ENCODE measurements at places on chromosomes 11 and 22.

GRCh38 chr11:68818181-68818580, 23.5 kb downstream of the CPT1A start:
- DNase-seq = no peak

- DNase-seq = no peak
These were observed 14.1 kb downstream of the CAPRIN1 start for GRCh38 chr11:34065505-34066203.

DNA sequence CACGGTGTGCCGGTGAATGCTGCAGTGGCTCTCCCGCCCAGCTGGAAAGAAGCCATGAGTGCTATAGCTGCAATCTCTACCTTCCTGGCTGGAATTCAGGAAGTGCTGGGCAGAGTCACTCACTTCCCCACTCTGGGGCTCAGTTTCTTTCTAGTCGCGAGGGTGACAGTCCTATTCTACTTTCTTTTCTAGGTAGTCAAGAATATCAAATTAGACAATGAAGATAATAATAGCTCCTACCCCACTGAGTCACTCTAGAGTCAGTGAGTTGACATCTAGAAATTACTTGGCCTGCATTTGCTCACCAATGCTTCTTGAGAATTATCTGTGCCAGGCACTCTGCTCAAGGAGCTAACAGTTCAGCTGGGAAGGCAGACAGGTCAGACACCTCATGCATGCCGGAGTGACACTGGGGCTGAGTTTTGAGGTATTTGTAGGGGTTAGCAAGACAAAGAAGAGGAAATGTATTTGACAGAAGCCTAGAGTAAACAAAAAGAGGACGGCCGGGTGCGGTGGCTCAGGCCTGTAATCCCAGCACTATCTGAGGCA, 3.2 kb downstream of the CENPM start:
- no peak for DNase-seq

DNA sequence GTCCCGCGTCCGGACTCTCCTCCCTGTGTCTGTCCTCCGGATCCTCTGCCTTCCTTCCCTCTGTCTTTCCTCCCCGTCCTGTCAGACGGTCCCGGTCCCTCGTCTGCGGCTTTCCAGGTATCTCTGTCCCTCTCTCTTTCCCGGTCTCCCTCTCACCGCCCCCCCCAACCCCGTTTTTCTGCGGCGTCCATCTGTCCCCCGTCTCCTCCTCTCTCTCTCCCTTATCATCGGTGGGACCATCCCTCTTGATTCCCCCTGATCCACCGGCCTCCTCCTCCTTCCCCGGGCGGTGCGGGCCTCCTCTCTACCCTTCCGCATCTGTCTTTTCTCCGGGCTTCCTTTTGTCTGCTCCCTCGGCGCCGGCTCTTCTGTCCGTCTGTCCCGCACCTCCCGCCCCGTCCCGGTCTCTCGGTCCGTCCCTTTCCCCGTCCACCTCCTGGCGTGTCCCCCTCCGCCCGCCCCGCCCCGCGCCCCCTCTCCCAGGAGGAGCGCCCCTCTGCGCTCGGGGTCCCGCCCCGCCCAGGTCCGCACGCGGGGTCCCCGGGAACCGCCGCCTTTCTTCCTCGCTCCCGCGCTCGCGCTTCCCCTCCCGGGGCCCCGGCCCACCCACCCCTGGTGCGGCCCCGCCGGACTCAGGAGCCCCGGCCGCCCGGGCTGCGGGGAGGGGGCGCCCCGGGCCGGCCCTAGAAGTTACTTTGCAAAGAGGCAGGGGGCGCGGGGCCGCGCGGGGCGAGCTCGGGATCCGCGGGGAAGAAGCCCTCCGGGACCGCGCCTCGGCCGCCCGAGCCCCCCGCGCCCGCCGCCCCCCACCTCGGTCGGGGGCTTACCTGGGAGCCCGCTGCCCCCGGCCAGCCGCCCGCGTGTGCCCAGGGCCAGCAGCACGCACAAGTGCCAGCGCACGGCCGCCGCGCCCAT, 568 bp downstream of the SCUBE1 start:
- DNase-seq = no peak

DNA sequence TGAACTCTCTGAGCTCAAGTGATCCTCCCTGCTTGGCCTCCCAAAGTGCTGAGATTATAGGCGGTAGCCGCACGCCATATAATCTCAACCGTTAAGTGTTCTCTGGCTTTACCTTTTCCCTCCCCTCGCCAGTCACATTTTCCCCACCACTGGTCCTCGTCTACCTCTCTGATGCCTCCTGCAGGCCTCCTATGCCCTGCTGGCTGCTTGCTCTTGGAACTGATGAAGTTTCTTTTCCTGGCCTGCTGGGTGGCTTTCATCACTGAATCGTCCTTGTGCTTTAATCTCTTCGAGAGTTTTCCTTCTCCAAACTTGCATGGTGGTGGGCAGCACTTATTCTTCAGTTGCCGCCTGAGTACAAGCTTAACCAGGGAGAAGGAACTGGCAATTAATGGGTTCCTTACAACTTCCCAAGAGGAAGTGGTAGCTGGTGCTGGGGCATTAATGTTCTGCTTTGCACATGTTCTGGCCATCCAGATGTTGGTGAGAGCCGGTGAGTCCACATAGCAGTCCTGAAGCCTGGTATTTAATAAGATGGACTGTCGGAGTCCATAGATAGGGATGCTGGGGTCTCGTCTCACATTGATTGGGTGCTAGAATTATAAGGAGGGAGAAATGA, 1.3 kb downstream of the C22orf31 start:
- DNase-seq = no peak

GRCh38 chr11:2446590-2447252, 1.9 kb downstream of the KCNQ1 start:
- no peak for DNase-seq

GRCh38 chr11:86237267-86237804, 7.2 kb upstream of the EED start:
- no peak for DNase-seq

GRCh38 chr11:115739146-115739545, 234.9 kb upstream of the CADM1 start:
- DNase-seq = no peak

DNA sequence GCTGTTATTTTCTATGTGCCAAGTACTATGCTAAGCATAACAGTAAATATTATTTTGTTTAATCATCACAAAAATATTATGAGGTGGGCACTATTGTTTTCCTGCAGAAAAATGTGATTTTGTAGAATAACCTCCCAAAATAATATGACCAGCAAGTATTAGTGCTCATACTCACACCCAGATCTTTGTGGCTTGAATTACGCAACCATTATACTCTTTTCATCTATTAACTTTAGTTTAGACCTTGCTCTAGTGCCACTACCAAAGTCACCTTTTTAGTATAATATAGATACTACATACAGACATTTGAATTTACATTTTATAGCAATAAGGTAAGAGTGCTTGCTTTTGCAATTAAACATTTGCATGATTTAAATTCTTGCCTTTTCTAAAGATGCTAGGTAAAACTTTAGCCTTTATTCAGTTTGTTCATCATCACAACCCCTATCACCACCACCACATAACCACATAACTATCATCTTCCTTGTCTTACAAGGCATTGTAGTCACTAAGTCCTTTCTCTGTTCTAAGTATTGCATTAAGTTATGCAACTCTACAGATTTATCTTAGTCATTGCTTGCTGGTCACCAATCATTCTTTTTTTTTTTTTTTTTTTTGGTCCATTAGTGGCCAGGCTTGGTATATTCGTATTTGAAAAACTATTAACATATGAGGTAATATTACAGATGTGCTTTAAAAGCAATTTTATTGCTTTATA, 68.4 kb downstream of the GAS2 start:
- peak; percentile 13 for DNase-seq

DNA sequence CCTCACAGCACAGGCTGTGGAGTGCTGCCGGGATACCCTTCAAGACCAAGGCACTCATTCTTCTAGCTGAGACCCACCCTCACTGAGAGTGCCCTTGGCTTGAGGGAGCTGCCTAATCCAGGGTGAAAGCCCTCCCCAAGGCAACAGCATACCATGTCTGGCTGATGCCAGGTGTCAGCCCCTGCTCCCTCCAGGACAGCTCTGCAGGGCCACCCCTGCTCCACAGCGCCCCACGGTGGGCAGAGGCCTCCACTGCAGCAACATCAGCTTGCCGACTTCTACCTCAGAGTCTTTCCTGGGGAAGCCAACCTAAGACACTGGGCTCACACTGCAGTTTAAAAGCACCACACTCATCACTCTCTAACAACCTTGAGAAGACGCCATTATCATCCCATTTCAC, 29.0 kb downstream of the TTLL1 start:
- DNase-seq = no peak

DNA sequence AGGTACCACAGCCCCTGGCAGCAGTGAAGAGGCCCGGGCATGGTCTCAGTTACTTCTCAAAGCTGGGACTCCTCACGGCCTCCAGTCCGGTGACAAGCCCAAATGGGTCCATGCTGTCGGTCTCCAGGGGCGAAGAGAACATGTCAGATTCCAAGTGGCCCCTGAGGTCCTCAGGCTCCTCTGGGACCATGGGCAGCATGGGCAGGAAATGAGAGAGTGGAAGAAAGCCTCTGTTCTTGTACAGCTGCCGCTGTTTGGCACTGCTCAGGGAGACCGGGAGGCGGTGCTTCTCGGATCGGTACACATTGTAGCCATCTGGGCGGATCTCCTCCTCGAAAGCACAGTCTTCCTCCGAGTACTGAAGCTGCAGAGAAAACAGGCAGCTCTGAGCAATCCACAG, 4.6 kb downstream of the FGF19 start:
- no peak for DNase-seq

GRCh38 chr11:129503646-129504045, 128.0 kb downstream of the BARX2 start:
- no peak for DNase-seq

- no peak for DNase-seq
These were observed 42.1 kb upstream of the CRTAM start for GRCh38 chr11:122796128-122796717.

GRCh38 chr11:130472434-130472961, 24.1 kb downstream of the ADAMTS15 start:
- DNase-seq = no peak

DNA sequence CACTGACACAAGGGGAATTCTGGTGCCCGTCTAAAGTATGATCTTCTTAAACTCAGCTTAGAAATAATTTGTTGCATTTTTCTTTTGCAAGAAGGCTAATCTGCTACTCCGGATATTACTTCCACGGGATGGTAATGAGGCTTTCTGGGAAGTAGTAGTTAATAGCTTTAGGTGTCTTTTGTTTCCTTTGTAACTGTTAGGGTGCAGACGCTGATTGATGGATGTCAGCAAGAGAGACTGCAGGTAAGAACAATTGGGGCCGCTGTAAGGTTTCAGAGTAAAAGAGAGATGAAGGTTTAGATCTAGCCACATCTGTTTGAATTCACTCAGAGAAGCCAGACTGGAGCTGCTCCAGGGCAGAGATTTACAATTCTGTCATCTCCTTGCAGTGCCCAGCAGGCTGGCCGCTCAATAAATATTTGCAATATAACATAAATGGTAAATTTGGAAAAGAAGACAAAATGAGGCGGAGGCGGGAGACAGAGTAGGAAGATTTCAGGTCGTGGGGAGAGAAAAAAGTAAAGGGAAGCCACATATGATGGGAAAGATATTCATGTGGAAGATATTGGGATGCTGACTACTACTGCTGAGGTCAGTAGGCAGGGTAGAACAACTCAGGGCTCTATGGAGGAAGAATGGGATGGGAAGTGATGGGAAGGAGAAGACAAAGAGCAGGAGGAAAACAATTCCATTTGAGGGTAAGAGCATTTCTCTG, 320.5 kb downstream of the AASDHPPT start:
- no peak for DNase-seq

DNA sequence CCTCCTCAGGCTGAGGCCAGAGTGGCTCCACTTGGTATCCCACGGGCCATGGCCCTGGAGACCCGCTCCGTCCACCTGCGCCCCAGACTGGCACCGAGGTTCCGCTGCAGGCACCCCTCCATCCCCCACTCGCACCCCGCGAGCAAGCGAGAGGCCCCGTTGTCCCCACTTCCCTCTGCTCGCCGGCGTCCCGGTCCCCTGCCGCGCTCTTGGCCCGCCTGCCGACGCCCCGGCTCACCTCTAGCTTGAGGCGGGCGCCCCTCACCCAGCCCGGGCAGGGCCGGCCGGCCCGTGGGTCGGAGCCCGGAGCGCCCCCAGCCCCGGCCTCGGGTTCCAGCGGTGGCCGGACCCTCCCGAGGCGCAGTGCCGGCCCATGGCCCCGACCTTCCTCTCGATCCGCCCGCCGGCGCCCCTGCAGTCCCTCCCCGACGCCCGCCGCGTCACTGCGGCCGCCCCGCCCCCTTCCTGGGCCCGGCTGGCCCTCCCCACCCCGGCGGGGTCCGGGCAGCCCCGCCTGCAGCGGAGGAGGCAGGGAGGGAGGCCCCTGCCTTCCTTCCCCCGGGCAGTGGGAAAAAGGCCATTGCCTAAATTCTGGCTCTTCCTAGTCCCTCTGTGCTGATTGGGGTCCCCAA, at the start of gene PITPNM1:
Gene PITPNM1, minus strand, starts transcription at position 414 of the 632 bp plus-strand sequence. CDS start 1,183 bp downstream, outside the sequence.
- DNase-seq = no peak

DNA sequence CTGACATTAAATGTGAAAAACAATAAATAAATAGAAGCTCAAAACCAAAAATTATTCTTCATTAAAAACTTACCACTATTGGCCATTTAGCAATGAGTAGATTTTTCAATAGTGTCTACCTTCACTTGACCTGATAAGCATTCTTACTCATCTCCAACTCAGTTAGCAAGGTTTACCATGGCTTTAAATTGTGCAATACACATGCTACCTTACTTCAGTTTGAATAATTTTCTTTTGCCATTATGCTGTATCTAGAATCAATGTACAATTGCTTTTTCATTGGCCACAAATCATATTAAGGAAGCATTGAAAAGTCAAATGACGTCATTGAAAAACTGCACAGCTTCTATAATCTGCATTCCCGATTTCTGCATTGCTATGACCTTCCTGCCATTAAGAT, 64.9 kb downstream of the SVIP start:
- no peak for DNase-seq

GRCh38 chr22:45594123-45594941, 77.3 kb upstream of the ATXN10 start:
- no peak for DNase-seq

GRCh38 chr11:119236490-119236889, 30.4 kb downstream of the CBL start:
- peak; percentile 33 for DNase-seq

DNA sequence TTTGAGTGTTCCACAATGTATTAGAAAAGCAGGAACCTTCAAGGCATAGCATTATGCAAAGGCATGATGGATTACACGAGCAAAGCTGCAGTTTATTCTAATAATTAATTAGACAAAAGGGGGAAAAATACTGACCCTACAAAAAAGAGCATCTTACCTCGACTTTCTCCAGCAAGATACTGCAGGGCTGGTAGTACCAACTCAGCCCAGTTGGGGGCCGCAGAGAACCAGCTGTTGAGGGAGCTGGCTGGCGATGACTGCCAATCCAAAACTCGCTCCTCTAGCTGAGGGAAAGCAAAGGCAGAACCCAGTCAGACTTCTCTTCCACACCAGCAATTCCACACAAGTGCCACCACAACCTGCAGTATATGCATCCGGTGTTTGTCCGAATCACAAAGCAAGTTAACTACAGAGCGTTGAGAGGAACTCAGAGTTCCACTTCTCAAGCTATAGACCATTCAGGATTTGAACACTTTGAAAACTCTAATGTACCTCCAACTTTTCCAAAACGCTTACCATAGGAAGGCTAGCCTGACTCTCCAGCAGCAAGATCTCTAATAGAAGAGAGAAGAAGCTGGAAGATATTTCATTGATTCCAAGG, 13.7 kb downstream of the NFRKB start:
- DNase-seq = no peak
